ENCODE measurements at places on chromosomes 5 and 9.

GRCh38 chr5:137565450-137565849 is 66.3 kb upstream of the SPOCK1 start:
- no peak for DNase-seq

- peak; percentile 57 for DNase-seq
Observed at GRCh38 chr5:142356349-142356715, 31.5 kb upstream of the SPRY4 start.

DNA sequence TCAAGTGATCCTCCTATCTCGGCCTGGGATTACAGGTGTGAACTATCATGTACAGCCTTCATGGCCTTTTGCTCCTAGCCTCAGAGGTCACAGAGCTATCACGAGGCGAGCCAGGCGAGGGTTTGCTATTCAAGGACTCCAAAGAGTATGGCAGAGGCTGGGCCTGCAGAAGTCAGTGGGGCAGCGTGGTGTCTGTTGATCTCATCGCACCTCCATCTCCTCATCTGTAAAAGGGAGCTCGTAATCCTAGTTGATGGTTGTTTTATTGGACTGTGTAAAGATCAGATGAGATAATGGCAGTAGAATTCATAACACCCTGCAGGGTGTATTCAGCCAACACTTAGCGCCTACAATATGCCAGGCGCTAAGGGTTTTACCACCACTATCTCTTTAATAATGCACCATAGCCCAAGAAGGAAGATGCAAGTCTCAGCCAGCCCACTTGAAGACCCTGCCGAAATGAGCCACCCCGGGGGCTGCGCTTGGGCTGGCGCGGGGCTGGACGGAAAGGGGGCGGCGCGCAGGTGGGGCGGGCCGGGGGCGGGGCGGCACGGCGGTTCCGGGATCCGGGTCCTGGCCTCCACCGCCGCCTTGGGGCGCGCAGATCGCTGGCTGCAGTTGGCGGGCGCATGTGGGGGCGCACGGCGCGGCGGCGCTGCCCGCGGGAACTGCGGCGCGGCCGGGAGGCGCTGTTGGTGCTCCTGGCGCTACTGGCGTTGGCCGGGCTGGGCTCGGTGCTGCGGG is at the start of gene GALNT12:
Gene GALNT12, plus strand, starts transcription at position 601 of the 744 bp plus-strand sequence. Its CDS starts 29 bp downstream, at position 630.
- DNase-seq, result no peak

DNA sequence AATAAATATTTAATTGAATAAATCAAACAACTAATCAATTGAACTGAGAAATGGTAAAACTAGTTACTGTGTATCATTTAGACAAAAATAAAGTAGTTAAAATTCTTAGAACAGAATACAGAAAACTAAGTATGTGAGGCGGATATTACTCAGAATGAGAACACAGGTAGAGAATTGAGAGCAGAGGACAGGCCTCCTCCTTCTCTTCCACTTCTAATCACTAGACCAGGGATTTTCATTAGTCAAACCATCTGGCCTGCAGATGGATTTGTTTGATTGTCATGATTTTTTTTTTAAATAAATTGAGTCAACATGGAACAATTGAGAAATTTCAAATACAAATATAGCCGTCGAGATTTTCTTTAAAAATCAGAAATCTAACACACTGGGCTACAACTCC is 198.6 kb upstream of the HMHB1 start:
- DNase-seq, result no peak

GRCh38 chr9:81266086-81266485 is 423.3 kb downstream of the TLE1 start:
- no peak for DNase-seq

- DNase-seq, result no peak
Observed at GRCh38 chr5:59833448-59833847, 60.1 kb downstream of the PDE4D start.
